ENCODE measurements at places on chromosomes 3 and 15. TPM values are rescaled to one million over a fixed set of nuclear protein-coding genes. Genes with fewer than 3 reads are reported as not detected.

APOD gene
- not detected for total RNA-seq

IL20RB gene
- total RNA-seq = 3.6 TPM

AMOTL2 gene
- 86.3 TPM for total RNA-seq

GOLGA6B gene
- not detected for total RNA-seq

GRCh38 chr3:63493101-63493500, 159.4 kb upstream of the SNTN start:
- no peak for DNase-seq
- no peaks in the 10 kb centered on the region for H3K4me1 ChIP-seq
- no peak overlapping the region for H3K27ac ChIP-seq
- H3K36me3 ChIP-seq = no peaks in the 10 kb centered on the region

DNA sequence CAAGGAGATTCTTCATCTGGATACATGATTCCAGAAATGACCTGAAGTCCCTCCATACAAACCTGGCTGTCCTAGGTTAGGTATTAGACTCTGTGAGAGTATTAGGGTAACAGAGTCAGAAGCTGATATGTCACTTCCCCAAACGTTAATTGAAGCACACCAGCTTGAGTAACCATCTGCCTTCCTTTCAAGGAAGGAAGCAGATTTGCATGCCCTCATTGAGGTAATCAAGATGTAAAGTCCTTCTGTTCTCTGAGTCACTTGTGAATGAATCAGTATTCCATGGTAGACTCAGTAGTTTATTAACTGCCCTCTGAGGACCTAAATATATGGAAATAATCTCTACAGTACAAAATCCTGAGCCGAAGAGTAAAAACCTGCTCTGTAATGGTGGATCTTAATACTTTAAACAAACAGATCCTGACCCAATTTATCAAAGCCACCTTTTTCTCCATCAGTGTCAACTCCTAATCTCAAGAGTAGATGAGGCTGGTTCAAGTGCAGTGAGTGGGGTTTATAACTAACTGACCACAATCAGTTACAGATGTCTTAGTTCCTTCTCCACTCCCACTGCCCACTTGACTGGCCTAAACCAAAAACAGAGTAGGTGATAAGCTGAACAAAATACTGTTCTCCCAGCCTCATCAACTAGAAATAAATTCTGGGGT, 246.2 kb upstream of the CHRM5 start:
- no peaks in the 10 kb centered on the region for H3K27me3 ChIP-seq
- no peak overlapping the region for H3K27ac ChIP-seq
- no peaks in the 10 kb centered on the region for H3K36me3 ChIP-seq
- peaks cover 17% of the 10 kb centered on the region for H3K4me1 ChIP-seq

ADIPOQ gene
- total RNA-seq = not detected

DNA sequence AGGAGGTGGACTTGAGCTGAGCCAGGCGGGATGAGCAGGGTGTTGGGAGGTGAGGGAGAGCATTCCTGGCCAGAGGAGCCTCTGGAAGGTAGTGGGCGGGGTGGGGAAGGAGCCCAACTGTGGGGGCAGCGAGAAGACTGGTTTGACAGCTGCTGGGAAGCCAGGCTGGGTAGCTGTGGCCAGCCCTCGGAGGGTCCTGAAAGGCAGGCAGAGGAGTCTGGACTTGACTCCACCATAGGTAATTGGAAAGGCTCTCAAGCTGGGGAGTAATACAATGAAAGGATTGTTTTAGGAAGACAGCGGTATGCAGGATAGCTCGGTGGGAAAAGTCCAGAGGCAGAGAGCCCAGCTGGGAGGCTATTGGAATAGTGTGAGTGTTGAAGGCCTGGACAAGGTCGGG, 17.2 kb downstream of the EPHB3 start:
- peaks cover 20% of the 10 kb centered on the region for H3K4me1 ChIP-seq
- no peaks in the 10 kb centered on the region for H3K27me3 ChIP-seq
- H3K36me3 ChIP-seq = peaks cover 5% of the 10 kb centered on the region
- no peak overlapping the region for H3K4me3 ChIP-seq
- no peak for DNase-seq

GRCh38 chr3:66713921-66714320, 213.1 kb upstream of the LRIG1 start:
- H3K4me1 ChIP-seq = no peaks in the 10 kb centered on the region
- DNase-seq = no peak
- H3K36me3 ChIP-seq = no peaks in the 10 kb centered on the region
- H3K27ac ChIP-seq = no peak overlapping the region
- H3K4me3 ChIP-seq = no peak overlapping the region
- no peaks in the 10 kb centered on the region for H3K27me3 ChIP-seq

DNA sequence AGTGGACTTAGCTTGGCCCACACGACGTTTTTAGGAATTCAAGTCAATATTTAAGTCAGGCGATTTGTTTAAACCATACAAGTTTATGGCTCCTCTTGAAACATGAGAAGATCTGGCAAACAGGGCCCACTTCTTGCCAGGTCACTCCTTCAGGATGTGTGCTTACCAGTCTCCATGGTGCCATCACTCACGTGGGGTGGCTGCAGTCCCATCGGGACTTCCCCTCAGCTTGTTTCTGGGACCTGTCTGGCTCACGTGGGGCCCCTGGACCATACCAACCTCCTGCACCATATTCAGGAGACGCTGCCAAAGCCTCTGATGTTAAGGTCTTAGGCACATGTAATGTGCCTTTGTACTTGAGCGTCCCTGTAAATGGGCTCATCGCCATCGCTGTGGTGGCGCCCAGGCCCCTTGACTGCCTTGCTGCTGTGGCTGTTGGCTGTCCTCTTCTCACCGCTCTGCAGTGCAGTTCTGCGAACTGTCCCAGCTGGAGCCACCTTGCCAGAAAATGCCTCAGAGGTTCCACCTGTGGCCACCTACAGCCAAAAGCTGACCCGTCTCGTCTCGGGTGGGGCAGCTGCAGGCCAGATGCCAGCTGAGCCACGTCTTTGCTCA, 8.9 kb downstream of the MCM2 start:
- H3K36me3 ChIP-seq = peaks cover 76% of the 10 kb centered on the region
- no peaks in the 10 kb centered on the region for H3K4me1 ChIP-seq
- no peak overlapping the region for H3K27ac ChIP-seq

TUSC2 gene
- 18.7 TPM for total RNA-seq

GRM7 gene
- total RNA-seq = not detected

OR5K2 gene
- not detected for total RNA-seq

ITIH1 gene
- total RNA-seq = not detected

VIPR1 gene
- not detected for total RNA-seq

PRR20G gene
- not detected for total RNA-seq

GRCh38 chr3:11613851-11614487, 29.7 kb downstream of the VGLL4 start:
- no peak for DNase-seq
- H3K4me1 ChIP-seq = peaks cover 52% of the 10 kb centered on the region
- H3K36me3 ChIP-seq = no peaks in the 10 kb centered on the region
- no peaks in the 10 kb centered on the region for H3K27me3 ChIP-seq

GRCh38 chr15:47792231-47792630, 74.9 kb downstream of the SEMA6D start:
- H3K27ac ChIP-seq = no peak overlapping the region
- no peaks in the 10 kb centered on the region for H3K27me3 ChIP-seq
- H3K36me3 ChIP-seq = no peaks in the 10 kb centered on the region
- no peak overlapping the region for H3K4me3 ChIP-seq
- DNase-seq = no peak

- H3K27ac ChIP-seq = peak overlapping the region; percentile 28
- H3K27me3 ChIP-seq = no peaks in the 10 kb centered on the region
- H3K4me3 ChIP-seq = no peak overlapping the region
- peak; percentile 29 for DNase-seq
- H3K36me3 ChIP-seq = no peaks in the 10 kb centered on the region
Measured at GRCh38 chr3:184780981-184781515, 30.9 kb upstream of the VPS8 start.

DNA sequence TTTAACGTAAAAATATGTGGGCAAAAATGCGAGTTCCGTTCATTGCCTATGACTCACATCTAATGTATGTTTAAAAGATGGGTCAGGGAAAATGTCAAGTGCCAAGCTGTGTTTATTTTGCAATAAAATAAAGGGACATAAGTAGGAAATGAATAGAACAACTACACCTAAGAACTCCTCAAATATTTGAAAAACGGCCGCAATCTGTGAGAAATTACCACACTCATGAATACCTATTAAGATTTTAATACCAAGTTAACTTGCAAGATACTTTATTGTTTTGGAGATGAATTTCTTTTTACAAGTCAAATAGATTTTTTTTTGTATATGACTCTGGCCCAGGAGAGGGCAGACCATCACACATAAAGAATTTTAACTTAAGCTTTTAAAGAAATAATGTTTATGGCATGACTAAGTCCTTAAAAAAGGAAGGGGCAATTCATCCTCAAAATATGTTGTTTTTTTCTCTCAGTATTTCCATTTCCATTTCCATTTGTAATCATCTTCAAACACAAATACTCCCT, 152.7 kb downstream of the SUCNR1 start:
- no peaks in the 10 kb centered on the region for H3K27me3 ChIP-seq
- peak; percentile 51 for DNase-seq
- no peaks in the 10 kb centered on the region for H3K36me3 ChIP-seq

LRRIQ4 gene
- total RNA-seq = not detected

TM4SF1 gene
- 140 TPM for total RNA-seq

DNA sequence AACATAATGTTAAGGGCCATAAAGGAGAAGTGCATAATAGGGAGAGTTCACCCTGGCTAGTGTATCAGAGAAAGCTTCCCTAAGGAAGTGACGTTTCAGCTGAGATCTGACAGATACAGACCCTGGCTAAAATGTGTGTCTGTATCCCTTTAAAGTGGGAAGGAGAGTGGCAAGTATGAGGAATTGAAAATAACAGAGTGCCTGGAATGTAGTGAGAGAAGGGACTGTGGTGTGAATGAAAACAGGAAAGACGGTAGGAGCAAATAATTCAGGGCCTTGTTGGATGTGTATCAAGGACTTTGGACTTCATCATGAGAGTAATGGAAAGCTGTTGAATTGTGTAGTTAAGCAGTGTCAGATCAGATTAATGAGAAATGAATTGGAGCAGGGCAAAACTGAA, 30.5 kb downstream of the NEO1 start:
- H3K4me1 ChIP-seq = peaks cover 13% of the 10 kb centered on the region
- no peak for DNase-seq
- no peaks in the 10 kb centered on the region for H3K36me3 ChIP-seq
- no peaks in the 10 kb centered on the region for H3K27me3 ChIP-seq
- no peak overlapping the region for H3K4me3 ChIP-seq
- no peak overlapping the region for H3K27ac ChIP-seq

DNA sequence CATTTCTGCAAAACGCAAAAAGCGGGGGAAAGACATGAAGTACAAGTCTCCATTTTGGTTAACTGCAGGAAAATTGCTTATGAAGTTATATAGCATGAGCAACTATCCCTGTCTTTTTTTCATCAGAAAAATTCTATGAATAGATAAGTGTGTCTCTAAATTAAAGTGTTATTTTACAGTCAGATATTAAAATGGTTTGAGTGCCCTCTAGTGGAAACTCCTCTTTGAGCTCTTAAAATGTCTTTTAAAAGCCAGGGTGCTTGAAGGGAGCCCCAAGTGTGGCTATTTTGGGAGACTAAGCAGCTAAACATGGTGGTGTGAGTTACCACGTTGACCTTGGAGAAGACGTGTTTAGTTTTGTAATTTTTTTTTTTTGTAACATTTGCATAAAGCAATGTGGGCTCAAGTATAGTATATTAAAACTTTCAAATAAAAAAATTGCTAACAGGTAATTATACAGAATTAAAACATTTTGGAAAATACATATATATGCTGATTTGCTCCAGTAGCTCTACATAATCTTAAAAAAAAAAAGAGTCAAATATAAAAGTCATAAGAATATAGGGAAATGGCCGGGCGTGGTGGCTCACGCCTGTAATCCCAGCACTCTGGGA, 77.2 kb downstream of the PPP2R3A start:
- no peaks in the 10 kb centered on the region for H3K27me3 ChIP-seq
- H3K4me1 ChIP-seq = no peaks in the 10 kb centered on the region
- no peak for DNase-seq
- no peak overlapping the region for H3K4me3 ChIP-seq

DNA sequence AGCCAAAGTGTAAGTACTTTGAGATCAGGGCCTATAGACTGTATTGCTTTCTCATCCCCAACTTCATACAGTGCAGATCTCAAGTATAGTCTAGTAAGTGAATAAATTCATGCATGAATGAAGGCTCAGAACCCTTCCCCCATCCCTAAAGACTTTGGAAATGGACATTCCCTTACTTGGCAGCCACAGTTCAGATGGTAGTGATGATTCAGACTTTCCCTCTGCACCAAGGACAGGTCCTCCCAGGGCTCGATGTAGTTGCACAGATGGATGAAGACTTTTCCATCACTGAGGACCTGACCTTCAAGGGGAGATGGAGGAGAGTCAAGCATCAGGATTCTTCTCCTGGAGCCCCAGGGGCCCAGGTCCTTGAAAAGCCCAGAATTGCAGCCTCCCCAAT, 4.6 kb downstream of the TIMP4 start:
- H3K36me3 ChIP-seq = no peaks in the 10 kb centered on the region
- H3K27ac ChIP-seq = no peak overlapping the region
- no peak overlapping the region for H3K4me3 ChIP-seq
- H3K27me3 ChIP-seq = peaks cover 3% of the 10 kb centered on the region
- no peaks in the 10 kb centered on the region for H3K4me1 ChIP-seq
- DNase-seq = no peak

- H3K4me1 ChIP-seq = peaks cover 6% of the 10 kb centered on the region
- no peak overlapping the region for H3K27ac ChIP-seq
- H3K4me3 ChIP-seq = no peak overlapping the region
- no peaks in the 10 kb centered on the region for H3K27me3 ChIP-seq
- DNase-seq = no peak
- H3K36me3 ChIP-seq = no peaks in the 10 kb centered on the region
Measured at GRCh38 chr3:152071315-152071714, 197.4 kb upstream of the MBNL1 start.

CAMK2N2 gene
- not detected for total RNA-seq

GRCh38 chr3:124213641-124214040, 221.7 kb upstream of the ROPN1 start:
- no peak for DNase-seq
- no peaks in the 10 kb centered on the region for H3K27me3 ChIP-seq
- 0 out of 2 replicates have a peak, but pooled peaks cover 4% of the 10 kb centered on the region for H3K4me1 ChIP-seq
- H3K36me3 ChIP-seq = no peaks in the 10 kb centered on the region

DCUN1D1 gene
- 24.9 TPM for total RNA-seq
